Naive thymus-derived CD8-positive, alpha-beta T cell (primary cell): ENCODE measurements at places on chromosomes 7 and 10.
A peak's percentile ranks its signal among the peaks of the same experiment; 100 is the strongest.

DNA sequence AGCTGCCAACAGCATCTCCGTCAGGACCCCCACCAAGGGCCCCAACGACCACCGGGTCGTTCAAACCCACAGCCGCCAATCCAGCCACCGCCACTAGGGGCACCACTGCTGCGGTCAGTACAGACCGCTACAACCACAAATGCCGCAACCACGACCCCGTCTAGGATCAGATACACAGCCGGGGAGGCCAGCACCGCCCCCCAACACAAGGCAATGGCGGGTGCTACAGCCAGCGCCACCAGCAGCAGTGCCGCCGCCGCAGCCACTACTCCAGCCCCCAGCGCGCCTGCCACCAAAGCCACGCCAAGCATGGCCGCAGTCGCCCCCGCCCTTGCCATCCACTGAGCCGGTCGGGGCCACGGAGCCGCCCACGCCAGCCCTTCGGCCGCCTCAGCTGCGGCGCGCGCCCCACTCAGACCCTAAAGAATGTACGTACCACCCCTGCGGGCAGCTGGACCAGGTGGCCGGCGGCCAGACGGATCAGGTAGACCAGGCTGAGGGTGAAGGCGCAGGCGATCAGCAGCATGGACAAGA, 473 bp downstream of the CYP51A1 start:
- peak; percentile 83 for DNase-seq

- no peak for DNase-seq
Observed at GRCh38 chr10:46254467-46254866, 32.3 kb upstream of the ANTXRL start.

DNA sequence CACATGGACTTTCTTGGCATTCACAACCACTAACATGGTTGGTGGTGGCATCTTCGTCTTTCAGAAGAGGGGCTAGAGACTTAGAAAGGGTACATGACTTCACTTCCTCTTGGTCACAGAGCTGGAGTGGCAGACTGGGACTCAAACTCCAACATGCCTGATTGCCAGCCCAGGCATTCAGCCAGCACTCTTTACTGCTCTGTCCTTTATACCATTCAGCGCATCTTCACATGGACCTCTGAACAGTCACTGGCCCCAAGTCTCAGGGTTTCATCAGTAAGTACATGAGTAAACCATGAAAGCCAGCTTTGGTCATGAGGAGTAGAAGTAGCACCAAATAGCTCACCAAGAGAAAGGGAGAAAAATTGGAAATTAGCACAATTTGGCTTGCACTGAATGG, 148.4 kb upstream of the KLF14 start:
- DNase-seq, result no peak

- DNase-seq, result no peak
Observed at GRCh38 chr7:4486907-4487306, 195.2 kb upstream of the FOXK1 start.

DNA sequence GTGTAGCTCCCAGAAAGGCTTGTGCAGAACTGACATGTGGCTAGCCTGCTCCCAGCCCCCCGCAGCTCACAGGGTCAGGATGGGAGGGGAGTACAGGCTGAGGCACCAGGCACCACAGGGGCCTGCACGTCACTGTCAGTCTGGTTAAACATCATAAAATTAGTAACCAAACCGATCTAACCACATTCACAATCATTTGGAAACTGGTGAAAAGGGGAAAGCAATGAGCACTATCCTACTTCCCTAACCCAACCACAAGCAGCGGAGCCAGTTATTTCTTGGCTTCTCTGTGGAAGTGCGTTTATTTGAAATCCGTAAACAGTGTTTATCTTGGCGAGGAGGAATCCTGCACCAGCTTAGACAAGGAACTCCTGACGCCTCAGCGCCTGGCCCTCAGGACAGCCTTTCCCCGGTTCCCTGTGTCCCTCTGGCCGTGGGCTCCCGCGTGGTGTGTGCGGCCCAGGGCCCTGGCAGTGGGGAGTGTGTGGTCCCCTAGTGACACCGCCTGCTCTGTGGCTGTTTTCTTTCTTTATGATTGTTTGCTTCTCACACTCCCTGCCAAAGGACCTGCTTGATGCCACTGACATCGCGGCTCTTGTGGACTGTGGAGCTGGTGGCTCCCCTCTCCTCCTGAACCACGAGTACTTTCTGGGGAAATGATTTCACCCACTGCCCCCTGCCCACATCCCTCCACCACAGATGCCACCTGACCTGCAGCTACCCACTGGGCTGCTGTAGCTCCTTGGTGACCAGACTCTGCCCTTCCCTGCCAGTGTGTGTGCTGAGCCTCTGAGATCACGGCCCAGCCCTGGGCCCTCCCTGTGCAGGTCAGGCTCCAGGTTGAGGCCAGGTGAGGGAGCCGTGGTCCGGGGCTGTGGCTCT, 38.0 kb downstream of the INPP5A start:
- DNase-seq, result no peak

DNA sequence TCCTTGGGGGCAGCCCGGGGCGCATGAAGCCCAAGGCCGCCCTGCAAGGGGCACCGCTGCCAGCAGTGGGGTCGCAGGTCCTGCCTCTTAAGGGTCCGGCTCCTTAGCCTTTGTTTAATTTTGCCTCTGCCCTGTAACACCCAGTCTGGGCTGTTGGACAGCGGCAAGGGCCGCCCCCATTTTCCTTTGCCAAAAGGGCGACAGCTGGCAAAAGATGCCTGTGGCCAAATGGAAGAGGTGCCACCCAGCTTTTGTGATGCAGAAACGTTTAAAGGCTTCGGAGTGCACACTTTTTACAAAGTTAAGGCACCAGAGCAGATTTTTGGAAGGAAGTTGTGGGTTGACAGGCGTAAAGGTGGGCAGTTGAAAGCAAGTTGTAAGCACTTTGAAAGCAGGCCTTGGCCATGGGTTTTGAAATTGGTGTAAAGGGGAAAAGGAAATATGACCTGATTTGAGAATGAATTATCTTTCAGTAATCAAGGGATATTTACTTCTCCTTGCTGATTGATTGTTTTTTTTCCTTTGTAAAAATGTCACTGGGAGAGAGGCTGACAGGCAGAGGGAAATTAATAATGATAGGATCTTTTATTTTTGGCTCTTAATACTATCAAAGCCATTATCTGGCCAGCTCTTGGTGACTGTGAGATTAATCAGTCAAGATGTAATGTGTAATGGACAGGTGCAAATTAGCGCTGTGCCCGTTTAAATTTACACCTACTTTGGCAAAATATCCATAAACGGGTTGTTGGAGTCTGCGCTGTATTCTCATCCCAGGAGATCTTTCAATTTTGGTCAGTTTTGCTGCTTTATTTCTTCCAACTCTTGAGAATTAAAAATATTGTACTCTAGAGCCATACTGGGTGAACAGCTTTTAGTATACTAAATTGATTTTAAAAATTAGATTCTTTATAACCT, 1.2 kb downstream of the CASD1 start:
- DNase-seq, result no peak

GRCh38 chr10:110989016-110989415, 69.6 kb downstream of the SHOC2 start:
- no peak for DNase-seq

DNA sequence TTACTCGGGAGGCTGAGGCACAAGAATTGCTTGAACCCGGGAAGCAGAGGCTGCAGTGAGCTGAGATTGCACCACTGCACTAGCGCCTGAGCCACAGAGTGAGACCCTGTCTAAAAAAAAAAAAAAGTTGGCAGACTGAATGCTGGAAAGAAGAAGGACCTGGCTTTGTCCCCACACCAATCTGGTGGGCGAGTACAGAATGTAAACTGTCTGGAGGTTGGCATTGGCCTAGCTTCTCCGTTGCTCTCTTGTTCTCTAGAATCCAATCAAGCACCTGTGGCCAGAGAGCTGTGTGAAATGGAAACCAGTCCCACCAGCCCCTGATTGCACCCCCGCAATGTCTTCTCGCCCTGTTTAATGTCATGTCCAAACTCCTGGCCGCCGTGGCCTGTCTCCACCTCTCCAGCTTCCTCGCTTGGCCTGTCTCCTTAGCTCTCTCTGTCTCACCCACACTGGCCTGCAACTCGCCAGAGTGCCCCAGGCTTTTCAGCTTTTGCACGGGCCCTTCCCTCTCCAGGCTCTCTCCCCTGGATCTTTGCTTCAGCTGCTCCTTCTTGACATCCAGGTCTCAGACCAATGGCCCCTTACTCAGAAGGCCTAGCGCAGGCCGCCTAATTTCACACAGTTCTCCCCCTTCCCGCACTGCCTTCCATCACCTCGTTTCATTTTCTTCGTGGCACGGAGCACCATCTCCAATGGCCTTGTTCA, 670 bp upstream of the AGK start:
- DNase-seq, result no peak

DNA sequence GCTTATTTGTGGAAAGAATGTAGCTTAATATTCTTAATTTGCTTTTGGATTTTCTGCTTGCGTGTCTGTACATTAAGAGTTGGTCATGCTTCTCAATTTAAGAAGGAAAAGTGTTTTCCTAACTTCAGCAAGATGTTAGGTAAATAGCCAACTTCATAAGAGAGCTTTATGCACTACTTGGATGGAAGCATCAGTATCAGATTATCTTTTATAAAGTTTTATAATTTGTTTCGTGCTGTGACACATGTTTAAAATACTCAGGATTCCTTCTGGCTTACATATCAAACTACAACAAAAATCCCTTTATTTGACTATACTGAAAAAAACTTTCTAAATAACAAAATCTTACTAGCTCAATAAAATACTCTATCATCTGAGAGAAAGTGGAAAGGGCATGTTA, 34.8 kb upstream of the AGR2 start:
- no peak for DNase-seq
